ENCODE measurements at places on chromosomes 7 and 10. TPM values are rescaled to one million over a fixed set of nuclear protein-coding genes. Genes with fewer than 3 reads are reported as not detected.

GIMAP2 gene
- not detected for total RNA-seq

EVX1 gene
- total RNA-seq, result not detected

TDRD1 gene
- not detected for total RNA-seq

RPEL1 gene
- total RNA-seq, result not detected

ASB10 gene
- total RNA-seq, result not detected

SUN3 gene
- not detected for total RNA-seq

MYH16 gene
- not detected for total RNA-seq

SRI gene
- 128 TPM for total RNA-seq

BTBD16 gene
- total RNA-seq, result not detected

NDUFB2 gene
- 174 TPM for total RNA-seq

VWDE gene
- 5.8 TPM for total RNA-seq

SOSTDC1 gene
- total RNA-seq, result 0.41 TPM

UNCX gene
- total RNA-seq, result not detected

PDK4 gene
- total RNA-seq, result 21.0 TPM

C7orf33 gene
- total RNA-seq, result not detected

IKZF1 gene
- total RNA-seq, result 0.36 TPM

PON1 gene
- total RNA-seq, result 2.3 TPM

ZNF804B gene
- not detected for total RNA-seq

IDI2 gene
- not detected for total RNA-seq
